ENCODE measurements at places on chromosomes 11 and 22.

DNA sequence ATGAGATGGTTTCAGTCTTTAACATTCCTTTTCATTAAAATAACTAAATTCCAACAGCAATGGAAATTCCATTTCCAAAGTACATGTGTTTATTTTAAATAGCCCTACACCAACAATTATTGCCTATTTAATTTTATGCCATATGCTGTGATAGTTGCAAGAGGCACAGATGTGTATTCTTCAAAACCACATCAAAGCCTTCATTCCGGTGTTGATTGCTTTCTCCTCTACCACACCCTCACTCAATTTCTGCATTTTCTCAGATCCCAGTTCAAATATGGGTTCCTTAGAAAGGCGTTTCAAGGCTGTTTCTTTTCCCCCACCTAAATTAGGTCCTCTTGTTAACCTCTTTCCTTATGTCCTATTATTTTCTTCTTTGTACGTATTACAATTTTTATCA is 6.0 kb upstream of the HSD17B12 start:
- no peak for DNase-seq

GRCh38 chr11:75161506-75162095 is 10.7 kb downstream of the SLCO2B1 start:
- no peak for DNase-seq

- DNase-seq = no peak
Measured at GRCh38 chr22:47043835-47044721, 281.6 kb downstream of the TBC1D22A start.

DNA sequence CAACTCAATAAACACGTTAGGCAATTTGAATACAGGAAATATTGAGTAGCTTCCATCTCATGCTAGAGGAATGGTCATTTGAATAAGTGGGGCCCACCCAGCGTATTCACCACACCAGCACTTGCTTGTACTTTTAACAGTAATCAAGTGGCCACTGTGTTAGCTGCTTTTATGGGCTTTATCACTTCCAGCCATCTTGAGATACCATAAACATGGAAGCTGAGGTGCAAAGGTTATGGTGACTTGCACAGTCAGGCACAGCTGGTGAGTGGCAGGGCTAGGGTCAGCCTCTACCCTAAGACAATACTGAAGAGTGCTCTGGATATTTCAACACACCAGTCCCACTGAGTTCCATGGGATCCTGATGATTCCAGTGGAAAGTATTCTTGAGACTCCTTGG is 6.7 kb downstream of the JOSD1 start:
- DNase-seq = no peak

GRCh38 chr11:111372538-111372937 is 6.5 kb downstream of the POU2AF1 start:
- no peak for DNase-seq

GRCh38 chr11:22199243-22199642 is 6.4 kb downstream of the ANO5 start:
- no peak for DNase-seq

DNA sequence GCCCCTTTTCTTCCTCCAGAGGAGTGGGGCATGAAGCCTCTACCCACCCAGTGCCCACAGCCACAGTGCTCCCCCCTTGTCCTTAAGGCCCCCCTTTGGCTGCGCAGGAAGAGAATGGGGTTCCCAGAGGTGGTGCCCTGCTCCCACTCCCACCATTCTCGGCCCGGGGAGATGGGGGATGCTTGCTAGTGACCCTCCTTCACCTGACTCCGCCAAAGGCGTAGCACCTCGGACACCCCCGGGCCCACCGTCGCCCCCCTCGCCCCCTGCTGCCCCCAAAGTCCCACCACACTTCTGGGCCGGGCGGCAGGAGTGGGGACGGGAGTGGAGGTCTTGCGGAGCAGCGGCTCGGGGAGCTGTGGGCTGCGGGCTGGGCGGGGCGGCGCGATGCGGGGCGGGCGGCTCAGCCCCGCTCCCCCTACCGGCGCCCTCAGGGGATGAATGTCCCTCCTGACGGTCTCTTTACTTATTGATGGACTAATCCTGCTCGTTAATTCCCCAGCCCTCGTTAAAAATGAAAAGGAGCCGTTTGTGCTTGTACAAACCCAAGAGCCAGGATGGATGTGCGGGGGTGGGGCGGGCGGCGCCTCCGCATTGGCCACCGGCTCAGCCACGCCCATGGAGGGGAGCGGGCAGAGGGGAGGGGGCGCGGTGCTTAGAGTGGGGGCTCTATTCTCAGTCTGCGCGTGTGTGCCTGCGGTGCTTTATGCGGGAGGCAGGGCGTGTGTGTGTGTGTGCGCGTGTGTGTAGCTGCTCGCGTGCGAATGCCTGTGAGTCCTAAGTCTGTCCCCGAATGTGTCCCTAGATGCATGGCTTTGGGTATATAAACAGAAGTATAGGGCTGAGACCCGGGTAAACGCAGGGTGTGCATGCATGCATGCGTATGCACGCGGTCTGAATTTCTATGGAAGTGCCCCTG is 25.6 kb downstream of the SYT7 start:
- DNase-seq = no peak

GRCh38 chr22:43817402-43817801 is 5.3 kb upstream of the EFCAB6 start:
- DNase-seq = no peak

- no peak for DNase-seq
Measured at GRCh38 chr11:80593648-80594374, 1153.0 kb upstream of the TENM4 start.
